ENCODE measurements at places on chromosomes 5 and 9.

GRCh38 chr9:111162026-111162425, 123.8 kb upstream of the LPAR1 start:
- DNase-seq: no peak

GRCh38 chr5:23139338-23140171, 286.4 kb upstream of the CDH12 start:
- no peak for DNase-seq

- no peak for DNase-seq
Measured at GRCh38 chr5:54009828-54010227, 300.5 kb downstream of the ARL15 start.

DNA sequence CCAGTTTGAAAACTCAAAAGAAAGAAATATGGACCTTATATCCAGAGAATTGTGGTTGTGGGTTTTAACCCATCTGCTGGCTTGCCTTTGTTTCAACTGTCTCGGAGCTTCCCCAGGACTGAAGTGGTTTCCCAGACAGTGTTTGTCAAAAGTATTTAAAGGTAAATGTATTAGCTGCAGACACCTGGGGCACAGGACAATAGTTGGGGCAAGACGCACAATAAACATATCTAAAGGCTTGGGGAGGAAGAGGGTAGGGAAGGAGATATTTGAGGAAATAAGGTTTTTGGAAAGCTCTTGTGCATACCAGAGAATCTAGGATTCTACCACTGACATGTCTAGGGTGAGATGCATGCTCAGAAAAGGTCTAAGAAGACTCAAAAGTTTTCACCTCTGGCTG, 99.0 kb downstream of the ADAMTS2 start:
- no peak for DNase-seq

GRCh38 chr9:113623851-113624485, 160.4 kb downstream of the RGS3 start:
- no peak for DNase-seq

DNA sequence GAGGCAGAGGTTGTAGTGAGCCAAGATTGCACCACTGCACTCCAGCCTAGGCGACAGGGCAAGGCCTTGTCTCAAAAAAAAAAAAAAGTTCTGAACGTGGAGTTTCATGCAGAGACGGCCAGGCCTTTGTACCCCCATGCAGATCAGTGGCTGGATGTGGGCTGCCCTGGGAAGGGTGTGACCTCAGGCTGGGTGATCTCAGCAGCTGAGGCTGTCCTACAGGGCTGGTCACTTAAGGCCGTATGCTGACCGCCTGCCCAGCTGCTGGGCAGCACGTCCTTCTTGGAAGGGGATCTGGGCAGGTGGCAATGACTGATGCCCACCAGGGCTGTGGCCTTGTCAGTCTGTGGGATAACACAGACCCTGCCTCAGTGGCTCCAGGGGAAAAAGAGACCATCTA, 37.2 kb upstream of the GRHPR start:
- no peak for DNase-seq

GRCh38 chr5:133222521-133222920, 170.7 kb downstream of the HSPA4 start:
- no peak for DNase-seq

DNA sequence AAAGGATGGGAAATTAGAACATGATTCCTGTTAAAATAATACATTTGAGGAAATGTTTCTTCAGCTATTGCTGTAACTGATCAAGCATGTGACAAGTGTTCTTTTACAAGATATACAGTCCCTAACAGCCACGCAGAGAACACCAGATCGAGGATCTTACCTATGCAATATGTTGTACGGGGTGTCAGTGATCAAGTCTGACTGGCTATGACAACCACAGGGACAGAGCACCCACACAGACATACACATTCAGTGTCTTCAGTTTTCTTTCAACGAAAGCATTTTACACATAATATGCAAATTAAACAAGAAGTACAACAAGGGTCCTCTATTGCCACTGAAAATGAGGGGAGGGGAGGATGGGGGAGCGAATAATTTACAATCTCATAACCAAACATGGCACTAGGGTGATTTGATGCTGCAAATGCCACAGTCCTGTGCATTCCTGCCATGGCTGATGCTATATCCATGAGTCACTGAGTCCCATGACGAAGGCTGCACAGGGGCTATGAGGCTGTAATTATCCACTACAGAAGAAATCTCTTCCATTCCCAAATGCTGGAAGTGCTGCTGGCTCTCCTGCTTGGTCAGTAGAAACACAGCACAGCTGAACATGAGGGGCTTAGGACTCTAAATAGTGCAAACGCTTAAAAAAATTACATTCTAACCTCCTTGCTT, 118.2 kb downstream of the KLHL3 start:
- no peak for DNase-seq

- no peak for DNase-seq
Measured at GRCh38 chr9:131330814-131331600, 41.5 kb downstream of the PLPP7 start.

GRCh38 chr5:526456-527088, 2.3 kb upstream of the SLC9A3 start:
- DNase-seq: no peak

GRCh38 chr5:60835554-60835953, 8.5 kb downstream of the ELOVL7 start:
- no peak for DNase-seq

GRCh38 chr5:140267559-140268018, 35.3 kb downstream of the PFDN1 start:
- no peak for DNase-seq

DNA sequence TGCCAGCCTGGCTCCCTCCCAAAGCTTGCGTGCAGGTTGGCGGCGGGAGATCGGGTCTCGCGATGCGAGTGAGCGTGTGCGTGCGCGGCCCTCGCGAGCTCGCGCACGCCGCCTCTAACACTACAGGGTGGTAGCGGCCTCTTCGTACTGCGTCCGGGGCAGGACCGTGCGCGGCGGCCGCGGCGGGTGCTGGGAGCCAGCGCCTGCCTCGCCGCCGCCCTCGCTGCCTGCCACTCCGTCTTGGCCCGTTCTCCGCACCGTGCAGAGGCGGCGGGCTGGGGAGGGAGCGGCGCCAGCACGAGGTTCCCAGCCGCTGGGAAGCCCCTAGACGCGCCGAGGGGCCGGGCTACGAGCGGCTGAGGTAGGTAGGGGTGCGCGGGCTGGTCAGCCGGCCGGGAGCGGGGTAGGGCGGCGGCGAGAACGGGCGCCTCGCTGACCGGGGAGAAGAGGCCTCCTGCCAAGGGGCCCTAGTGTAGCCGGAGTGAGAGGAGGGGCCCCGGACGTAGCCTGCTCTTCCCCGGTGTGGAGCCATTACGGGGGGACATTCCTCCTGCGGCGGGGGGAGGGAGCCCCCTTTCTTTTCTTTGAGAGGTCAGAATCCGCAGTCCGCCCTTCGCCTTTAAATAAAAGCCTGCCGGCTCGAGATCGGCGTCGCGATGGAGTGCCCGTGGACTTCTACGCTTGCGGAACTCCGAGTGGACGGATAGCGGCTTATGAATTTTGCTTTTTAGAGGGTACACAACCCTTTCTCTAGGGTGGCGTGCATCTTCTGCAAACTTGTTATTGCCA, at the start of gene C5orf24:
C5orf24 (plus strand) TSS at position 117 of the 789 bp plus-strand sequence. CDS start 8,933 bp downstream, outside the sequence.
- DNase-seq: peak; percentile 92

GRCh38 chr9:135037521-135038250, 49.8 kb upstream of the OLFM1 start:
- no peak for DNase-seq

Data from NCI-H1048 (cell line).